ENCODE measurements at places on chromosomes 7 and 10.

- no peak for DNase-seq
Observed at GRCh38 chr10:104706886-104707285, 65.8 kb downstream of the SORCS3 start.

- DNase-seq: no peak
Observed at GRCh38 chr10:95048206-95048605, 21.1 kb downstream of the CYP2C8 start.

DNA sequence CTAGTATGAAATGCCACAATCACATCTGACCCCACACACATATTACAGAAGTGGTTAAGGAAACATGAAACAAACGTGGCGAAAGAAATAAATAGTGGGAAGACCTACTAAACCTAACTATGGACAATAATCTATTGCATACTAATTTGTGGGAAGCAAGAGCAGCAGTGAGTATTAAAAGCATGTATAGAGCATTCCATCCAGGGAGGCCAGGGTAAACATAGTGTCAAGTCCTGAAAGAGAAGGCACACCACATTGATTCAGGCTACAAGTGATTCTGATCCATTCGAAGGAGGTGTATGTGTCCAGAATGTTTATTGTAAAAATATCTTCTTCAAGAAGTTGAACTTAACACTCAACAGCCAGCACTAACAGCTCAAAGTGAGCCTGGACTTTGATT, 29.2 kb downstream of the CACNA2D1 start:
- DNase-seq: no peak

DNA sequence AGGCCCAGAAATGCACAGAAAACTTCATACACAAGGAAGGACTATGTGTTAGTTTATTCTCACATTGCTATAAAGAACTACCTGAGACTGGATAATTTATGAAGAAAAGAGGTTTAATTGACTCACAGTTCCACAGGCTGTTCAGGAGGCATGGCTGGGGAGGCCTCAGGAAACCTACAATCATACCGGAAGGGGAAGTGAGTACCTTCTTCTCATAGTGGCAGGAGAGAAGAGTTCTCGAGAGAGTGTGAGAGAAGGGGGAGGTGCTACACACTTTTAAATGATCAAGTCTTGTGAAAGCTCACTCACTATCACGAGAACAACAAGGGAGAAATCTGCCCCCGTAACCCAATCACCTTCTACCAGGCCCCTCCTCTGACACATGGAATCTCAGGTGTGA, 16.8 kb upstream of the RAMP3 start:
- no peak for DNase-seq

GRCh38 chr7:111009526-111010040, 81.3 kb upstream of the LRRN3 start:
- DNase-seq: no peak

GRCh38 chr10:100109670-100110069, 28.0 kb upstream of the CPN1 start:
- DNase-seq: no peak

DNA sequence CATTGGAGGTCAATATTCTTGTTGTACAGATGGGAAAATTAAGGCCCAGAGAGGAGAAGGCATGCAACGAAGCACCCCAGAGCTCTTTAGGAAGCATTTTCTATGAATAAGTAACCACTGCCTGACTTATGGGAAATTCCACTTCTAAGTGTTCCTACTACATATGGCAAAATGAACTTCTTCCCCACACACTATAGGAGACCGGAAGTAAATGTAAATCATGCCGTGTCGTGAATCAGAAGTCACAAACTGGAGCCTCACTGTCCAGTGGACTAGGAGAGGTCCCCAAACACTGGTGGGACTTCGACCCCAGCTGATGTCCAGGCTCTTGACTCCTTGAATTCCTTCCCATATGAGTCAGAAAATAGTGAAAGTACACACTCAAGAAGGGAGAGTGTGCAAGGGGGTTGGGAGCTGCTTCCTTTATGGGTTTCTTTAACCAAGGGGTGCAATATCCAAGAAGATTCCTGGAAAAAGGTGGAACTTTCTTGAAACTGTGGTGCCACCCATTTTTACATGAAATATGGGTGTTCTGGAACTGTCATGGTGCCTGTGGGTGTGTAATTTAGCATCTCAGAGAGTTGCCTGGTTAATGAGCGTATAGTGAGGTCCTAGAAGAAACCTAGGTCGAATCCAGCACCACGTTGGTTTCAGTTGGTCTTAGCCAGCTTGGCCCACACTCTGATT, 6.7 kb downstream of the RASSF4 start:
- DNase-seq: no peak

GRCh38 chr10:103764296-103765088, 90.9 kb downstream of the SH3PXD2A start:
- no peak for DNase-seq

- no peak for DNase-seq
Observed at GRCh38 chr10:12048547-12048946, 5.9 kb upstream of the UPF2 start.

DNA sequence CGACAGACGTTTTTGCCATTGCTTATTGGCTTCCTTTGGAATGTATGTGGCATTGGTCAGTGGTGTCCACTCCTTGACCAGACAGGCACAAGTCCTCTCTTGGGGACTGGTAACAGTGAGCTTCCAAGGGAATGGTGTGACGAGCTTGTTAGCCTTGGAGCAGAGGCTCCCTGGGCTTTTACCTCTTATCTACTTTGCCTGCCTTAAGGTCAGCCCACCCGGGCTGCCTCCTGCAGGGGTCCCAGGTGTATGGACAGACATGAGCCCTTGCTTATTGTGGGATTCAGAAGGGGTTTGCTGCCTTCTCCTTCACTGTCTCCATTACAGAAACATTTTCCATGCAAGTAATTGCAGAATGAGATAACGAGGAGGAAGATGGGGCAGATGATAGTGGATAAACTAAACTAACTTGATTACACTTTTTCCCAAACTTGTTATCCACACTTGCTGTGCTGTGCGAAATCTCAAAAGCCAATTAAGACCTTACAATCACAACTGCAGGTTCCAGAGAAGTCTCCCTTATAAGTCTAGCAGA, 29.7 kb downstream of the PLPP4 start:
- no peak for DNase-seq

- peak; percentile 77 for DNase-seq
Observed at GRCh38 chr7:150378115-150378852, 846 bp upstream of the ZNF775 start.

GRCh38 chr10:132418527-132419416, 21.8 kb downstream of the PWWP2B start:
- DNase-seq: no peak

GRCh38 chr7:131076711-131077181, 250.9 kb upstream of the MKLN1 start:
- no peak for DNase-seq

- DNase-seq: peak; percentile 28
Observed at GRCh38 chr10:112307358-112308124, 24.3 kb downstream of the TECTB start.

GRCh38 chr7:1004018-1004852, 21.3 kb downstream of the CYP2W1 start:
- DNase-seq: no peak

DNA sequence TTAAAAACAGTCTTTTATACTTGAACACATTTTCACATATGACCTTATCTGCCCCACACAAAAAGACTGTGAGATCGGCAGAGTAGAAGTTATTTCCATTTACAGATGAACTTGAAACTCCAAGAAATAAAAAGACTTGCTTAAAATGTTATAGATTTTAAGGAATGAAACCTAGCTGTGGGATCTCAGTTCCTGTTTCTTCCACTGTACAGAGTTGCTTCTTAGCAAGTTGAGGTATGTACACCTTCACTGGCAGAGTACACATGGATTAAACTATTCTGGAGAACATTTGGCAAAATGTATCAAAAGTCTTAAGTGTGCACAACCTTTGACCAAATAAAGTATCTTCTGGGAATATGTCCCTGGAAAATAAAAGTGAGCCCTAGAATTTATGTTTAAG, 48.3 kb downstream of the A1CF start:
- DNase-seq: no peak

- no peak for DNase-seq
Observed at GRCh38 chr10:132394201-132394811, 2.7 kb upstream of the PWWP2B start.

DNA sequence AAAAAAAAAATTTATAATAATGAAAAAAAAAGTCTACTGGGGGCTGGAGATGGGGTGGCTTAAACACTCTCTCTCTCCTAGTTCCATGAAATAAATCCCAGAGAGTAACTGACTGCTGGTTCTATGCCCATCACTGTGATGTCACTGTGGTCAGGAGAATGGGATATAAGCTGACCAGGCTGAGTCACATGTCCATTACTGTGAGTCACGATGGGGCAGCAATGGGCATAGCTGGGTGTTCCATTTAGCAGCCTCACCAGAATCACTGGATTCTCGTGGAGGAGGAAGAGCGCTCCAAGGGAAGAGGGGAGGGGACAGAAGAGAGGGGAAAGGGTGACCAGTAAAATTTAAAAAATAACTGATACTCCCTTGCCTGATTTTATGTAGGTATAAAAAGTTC, 37.1 kb downstream of the MASTL start:
- no peak for DNase-seq

- no peak for DNase-seq
Observed at GRCh38 chr7:106134241-106134640, 22.1 kb upstream of the SYPL1 start.

- DNase-seq: no peak
Observed at GRCh38 chr7:46291601-46292150, 370.6 kb upstream of the IGFBP3 start.

DNA sequence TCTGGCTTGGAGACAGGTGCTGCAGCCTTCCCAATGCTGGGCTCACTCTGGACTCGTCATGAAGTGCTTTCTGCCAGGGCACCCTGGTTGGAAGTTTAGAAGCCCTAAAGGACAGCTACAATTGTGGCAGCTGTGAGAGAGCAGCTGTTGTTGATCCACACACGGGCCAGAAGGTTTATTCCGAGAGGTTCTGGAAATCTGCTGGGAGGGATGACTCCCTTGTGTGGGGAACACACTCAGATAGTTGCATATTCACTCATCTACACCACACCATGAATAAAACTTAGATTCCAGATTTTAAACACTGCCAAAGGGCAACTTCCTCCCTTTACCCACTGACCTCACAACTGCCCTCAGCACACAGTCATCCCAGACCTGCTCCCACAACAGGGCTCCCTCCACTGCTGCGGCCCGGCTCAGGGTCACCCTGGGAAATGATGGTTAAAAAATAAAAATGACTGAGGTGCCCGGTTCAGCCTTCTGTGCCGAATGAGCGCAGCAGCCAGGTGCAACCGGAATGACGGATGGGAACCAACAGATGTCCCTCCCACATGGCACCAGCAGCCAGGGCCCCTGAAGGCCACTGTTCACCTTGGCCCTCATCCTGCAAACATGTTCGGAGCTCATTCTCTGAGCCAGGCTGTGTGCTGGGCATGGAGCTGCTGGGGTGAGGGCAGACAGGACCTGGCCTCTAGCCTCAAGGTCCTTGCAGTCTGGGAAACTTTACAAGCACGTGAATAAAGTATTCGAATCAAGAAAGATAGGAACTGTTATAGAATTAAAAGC, 40.2 kb downstream of the ASB13 start:
- no peak for DNase-seq

DNA sequence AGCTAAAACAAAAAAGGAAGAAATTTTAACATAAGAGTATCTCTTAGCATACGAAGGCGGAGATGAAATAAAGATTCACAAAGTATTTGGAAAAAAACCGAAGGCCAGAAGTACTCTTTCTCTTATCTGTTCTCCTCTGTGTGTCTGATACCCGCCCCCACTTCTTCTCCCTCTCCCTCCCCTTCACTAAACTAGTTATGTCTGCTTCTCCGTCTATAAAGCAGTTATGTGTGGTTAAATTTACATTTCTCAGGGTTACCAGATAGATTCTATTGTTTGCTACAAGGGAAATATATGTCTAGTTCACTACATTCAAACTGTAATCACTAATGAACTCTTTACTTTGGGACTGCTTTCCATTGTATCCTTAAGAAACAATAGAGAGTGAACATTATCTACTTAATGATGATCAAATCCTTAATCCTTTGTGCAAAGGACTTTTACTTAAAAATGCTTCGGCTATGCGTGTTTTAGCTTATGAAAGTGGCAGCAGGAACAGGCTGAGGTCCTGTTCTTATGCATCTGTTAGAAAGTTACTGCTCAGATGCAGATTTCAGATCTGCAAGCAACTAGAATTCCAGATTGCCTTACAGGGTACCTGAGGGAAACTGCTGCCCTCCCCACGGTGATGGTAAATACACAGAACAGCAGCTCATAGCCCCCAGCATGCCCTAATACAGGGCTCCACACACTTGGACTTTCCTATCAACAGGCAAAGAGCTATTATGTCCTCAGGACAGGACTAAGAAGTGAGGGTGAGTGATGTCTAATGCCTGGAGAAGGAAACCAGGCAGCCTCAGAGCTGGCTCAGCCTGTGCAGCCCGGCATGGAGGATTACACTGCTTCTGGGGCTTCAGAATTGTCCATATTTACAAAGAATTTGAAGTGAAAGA, 273.3 kb downstream of the FZD1 start:
- DNase-seq: no peak

- DNase-seq: no peak
Observed at GRCh38 chr10:120557311-120557710, 100.3 kb downstream of the PLPP4 start.

DNA sequence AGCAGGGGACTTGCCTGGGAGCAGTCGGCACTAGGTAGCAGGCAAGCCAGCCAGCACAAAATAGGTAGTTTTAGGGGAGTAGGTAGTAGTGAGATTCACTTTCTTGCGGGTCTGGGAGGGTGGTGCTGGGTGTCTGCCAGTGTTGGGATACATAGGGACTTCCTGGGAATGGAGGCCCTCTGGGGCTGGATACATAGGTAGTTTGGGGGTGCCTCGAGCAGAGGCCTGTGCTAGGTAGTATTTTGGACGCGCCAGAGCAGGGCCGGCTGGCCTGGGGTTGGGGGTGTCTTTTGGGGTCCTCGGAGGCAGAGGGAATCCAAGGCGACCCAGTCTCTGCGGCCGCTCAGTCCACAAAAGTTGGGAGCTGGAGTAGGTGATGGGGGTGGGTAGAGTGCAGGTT, 2.0 kb upstream of the HOXA3 start:
- DNase-seq: no peak

DNA sequence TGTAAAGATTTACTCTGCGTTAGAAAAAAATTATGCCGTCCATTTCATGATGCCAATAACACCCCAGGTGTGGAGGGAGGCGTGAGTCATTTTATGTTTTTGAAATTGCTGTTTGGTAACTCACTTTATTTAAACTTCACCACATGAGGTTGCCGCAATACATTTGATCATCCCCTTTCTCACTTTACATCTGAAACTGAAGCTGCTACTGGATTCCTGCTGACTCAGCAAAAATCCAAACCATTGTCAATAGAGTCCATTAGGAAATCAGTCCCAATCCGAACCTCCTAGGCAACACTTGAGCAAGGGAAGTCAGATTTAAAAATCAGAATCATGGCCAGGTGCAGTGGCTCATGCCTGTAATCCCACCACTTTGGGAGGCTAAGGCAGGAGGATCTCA, 136.6 kb upstream of the SVIL start:
- DNase-seq: no peak

- DNase-seq: no peak
Observed at GRCh38 chr7:149130572-149131198, 4.6 kb upstream of the ZNF425 start.

Measured in NCI-H1105 treated with DMSO at 0.1 percent for 48 hours (cell line).